ENCODE measurements at places on chromosomes 2 and 18.

GRCh38 chr2:224722770-224723169, 6.6 kb upstream of the CCDC195 start:
- DNase-seq, result no peak

DNA sequence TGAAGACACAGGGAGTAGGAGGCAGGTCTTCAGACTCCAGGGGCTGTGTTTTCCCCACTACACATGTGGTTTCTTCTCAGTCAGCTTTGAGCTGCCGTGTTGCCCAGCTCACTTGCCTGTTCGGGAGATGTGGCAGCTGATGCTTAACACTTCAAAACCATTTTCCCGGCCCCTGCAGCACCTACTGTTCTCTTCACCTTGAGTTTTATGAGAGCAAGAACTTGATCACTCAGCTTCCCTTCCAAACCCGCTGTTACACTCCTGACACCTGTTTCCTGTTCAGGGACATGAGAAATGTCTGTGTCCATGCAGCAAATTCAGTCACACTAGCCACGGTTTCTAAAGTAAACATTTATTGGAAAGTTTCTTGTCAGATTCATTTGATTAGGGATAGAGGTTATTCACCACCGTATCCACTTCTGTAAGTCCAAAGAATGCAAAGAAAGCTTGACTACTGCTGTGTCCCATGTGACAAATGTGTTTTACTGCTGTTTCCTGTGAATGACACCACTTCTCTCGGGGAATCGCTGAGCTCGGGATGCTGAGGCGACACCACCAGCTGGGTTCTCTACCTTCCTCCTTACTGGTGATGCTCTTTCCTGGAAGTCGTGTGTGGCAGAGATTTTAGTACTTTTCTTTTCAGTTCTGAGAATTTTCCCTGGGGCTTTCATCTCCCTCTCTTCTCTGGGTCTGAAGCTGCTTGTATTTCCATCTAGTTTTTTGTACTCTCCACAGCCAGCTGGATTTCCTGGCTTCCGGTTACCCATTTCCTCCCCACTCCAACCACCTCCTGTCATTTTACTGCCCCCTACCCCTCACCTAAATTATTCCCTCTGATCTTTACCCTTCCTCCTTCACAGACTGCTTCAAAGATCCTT, 91.7 kb downstream of the KLF7 start:
- no peak for DNase-seq

DNA sequence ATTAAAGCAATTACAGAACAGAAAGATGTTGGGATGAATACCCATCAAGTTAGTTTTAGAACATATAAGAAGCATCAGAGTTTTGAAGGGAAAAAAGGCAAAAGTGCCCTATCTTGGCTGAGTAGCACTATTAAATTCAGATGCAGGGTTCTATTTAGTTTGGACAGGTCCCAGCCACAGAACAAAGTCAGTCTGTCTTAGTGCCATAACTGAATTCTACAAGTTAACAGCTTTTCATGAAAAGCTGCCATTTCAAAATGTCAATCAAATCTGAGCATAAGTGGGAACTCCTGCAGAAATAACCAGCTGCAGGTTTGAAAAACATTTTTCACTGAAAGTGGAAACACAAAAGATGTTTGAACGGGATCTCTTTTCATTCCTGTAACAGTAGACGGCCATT, 160.4 kb downstream of the SRBD1 start:
- DNase-seq, result no peak

DNA sequence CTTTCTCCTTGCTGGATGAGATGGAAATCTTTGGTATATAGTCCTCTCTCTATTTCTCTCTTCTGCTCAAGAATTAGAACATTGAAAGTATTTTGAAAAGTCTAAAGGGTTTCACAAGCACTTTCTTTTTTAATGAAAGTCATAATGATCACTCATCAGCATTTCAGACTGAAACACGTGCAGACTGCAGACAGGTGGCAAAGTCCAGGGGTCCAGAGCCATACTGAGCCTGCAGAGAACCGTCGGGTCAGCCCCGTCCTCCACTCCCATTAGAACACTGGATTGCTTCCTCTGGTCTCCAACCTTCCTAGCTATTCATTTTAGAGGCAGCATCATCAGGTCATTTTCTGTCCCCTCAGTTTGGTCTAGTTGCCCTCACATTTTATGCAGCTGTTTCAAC, 3.1 kb downstream of the TMEM247 start:
- no peak for DNase-seq

DNA sequence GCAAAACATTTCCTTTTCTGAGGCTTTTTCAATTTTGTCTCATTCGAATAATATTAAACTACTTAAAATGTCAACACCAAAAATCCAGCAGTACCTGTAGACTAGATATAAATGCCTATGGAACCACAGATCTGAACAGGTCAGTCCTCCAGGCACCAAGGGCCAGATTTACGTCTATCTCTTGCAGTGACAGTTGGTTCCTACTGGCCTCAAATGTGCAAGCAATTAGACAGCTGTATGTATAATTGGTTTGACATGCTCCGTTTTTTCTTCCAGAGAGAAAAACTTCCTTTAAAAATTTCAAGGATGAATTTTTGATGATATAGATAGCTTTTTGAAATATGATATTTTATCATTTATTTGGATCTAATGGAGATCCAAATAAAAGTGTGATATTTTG, 443.8 kb upstream of the POU3F3 start:
- DNase-seq, result no peak

GRCh38 chr2:109062145-109062858, 66.7 kb upstream of the SH3RF3 start:
- no peak for DNase-seq

GRCh38 chr2:73107211-73107926, 5.4 kb downstream of the RAB11FIP5 start:
- no peak for DNase-seq

- no peak for DNase-seq
These were observed 25.4 kb upstream of the DUSP2 start for GRCh38 chr2:96170626-96171025.

DNA sequence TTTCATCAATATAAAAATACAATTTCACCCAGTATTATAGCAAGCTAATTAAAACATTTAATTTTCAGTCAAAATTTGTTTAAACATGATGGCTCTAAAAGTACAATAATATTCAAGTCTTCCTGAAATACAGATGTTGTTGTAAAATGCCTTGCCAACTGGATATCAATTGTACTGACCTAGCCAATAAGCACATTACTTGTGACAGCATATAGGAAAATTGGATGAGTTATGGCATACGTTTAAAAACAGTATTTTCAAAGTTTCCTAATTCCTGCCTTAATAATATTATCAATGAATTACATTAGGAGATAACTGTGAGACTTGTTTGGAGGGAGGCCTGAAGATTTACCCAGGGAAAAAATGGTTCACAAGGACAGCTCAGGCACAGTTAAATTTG, 336.9 kb upstream of the CDH20 start:
- DNase-seq, result no peak

- no peak for DNase-seq
These were observed 150.5 kb upstream of the XPO1 start for GRCh38 chr2:61688369-61689334.

GRCh38 chr2:173401716-173402326, 47.1 kb downstream of the CDCA7 start:
- DNase-seq, result no peak

- DNase-seq, result no peak
These were observed 25.3 kb upstream of the UBE2E3 start for GRCh38 chr2:180955101-180955500.

- no peak for DNase-seq
These were observed 255.3 kb upstream of the SALL3 start for GRCh38 chr18:78724214-78724914.

GRCh38 chr2:242075696-242076095, 206.2 kb downstream of the RTP5 start:
- DNase-seq, result no peak

DNA sequence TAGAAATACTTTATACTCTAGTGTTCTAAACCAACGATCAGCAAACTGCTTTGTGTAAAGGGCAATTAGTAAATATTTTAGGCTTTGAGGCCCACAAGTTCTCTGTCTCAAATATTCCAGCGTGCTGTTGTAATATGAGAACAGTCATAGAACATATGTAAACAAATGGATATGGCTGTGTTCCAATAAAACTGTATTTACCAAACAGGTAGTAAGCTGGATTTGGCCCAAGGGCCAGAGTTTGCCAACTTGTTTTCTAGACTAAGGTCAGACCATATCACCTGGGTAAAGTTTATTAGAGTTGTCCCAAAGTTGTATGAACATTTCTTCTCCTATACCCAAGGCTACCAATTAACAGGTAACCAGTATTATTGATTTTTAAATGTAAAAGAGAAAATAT, 303.2 kb upstream of the MC4R start:
- no peak for DNase-seq

- DNase-seq, result no peak
These were observed 67.2 kb downstream of the REV1 start for GRCh38 chr2:99422599-99422998.

DNA sequence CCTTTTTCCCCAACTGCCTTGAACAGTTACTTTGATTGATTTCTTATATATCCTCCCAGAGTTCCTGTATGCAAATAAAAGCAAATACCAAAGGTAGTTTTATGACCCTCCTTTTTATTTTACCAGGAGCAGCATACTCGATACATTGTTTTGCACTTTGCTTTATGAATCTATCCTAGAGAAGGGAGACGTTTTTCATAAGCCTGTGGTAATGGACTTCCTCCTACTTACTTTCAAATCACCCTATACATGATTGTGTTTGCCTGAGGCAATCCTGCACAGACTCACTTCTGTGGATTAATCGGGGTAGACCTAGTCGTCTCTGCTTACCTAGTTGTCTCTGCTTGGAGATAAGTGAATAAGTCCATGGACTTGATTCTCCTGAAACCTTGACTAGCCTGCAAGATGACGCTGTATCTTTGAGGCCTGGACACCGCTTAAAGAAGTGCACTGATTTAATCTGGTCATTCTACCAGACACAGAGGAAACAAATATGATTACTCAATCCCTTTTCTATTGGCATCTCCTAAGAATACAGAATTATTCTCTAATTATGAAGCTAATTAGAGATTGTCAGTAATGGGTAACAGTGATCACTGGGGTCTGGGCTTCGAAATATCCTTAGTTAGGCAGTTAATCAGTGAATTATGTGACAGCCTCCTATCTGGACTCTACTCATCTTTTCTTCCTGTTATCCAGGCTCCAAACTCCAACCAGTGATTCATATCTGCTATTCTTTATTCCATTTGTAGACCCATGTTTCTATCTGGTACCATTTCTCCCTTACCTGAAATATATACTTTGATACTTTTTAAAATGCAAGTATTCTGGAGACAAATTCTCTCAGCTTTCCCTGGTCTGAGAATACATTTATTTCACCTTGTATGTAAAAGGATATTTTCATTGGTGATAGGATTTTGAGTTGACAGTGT, 447.4 kb upstream of the TRIB2 start:
- DNase-seq, result no peak

DNA sequence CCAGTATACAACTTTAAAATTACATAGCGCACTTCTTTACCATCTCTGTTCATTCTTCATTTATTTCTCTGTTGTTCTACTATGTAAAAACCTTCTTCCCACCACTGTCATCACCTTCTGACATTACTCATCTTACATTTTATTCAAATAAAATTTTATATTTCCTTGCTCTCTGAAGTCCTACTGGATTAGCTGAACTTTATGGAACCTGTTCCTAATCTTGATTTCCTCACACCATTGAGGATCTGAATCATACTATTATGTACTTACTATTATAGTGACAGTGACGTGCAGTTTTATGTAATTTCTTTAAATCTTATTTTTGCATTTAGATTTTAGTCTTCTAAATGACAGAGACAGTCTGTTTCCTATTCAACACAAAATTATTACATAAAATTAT, 98.3 kb downstream of the DYNAP start:
- DNase-seq, result no peak

- no peak for DNase-seq
These were observed 85.7 kb upstream of the FRZB start for GRCh38 chr2:182951948-182952663.

- DNase-seq, result no peak
These were observed 12.9 kb upstream of the MC5R start for GRCh38 chr18:13810950-13811485.

GRCh38 chr2:128690431-128690830, 371.8 kb upstream of the HS6ST1 start:
- DNase-seq, result no peak

GRCh38 chr2:10300997-10301940, 1.4 kb upstream of the HPCAL1 start:
- no peak for DNase-seq

DNA sequence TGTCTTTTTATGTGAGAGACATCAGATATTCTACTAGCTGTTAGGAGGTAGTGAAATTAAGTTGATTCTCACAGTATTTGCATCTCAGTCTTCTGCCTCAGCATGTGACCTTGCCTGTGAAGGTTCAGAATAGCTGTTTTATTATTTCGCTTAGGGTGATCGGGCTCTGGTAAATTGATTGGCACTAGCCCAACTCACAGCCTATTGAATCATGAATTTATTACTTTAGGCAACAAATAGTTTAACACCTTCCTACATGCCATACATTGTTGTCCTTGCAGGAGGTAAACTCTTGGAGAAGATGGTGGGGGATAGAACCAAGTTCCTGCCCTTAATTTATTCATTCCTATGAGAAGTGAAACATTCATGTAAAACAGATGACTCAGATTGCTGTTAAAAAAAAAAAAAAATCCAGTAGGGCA, 101.9 kb downstream of the GPD2 start:
- no peak for DNase-seq

DNA sequence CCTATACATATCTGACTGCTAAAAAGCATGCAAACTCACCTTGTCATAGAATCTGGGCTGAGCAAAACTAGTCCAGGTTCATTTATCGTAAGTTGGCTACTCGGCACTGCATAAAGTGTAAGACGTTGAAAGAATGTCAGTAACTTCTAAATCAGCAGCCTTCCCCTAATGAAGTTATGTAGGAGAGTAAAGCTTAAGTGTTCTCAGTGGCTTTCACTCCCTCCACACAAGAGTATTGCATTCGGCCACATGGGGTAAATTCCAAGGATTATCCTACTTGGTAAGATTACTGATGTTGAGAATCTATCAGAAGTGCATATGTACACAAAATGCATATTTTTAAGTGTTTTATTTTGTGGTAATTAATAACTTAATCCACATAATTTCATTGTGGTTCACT, 130.1 kb downstream of the LCLAT1 start:
- DNase-seq, result no peak

DNA sequence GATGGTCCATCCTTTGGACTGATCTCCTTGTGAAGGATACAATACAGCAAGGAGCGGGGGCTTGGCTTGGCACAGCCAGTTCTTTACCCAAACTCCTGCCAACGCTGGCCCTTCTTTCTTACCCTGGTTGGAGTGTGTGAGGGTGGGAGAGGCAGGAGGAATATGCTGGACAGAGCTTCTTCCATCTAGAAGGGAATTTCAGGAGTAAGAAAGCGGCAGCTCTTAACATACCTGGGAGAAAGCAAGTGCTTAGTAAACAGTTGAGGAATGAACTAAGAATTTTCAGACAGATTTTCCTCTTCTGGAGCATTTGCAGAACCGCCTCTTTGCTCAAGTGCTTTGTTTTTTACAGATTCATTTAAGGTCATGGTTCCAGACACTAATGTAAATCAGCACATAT, 72.8 kb downstream of the NEDD4L start:
- no peak for DNase-seq

DNA sequence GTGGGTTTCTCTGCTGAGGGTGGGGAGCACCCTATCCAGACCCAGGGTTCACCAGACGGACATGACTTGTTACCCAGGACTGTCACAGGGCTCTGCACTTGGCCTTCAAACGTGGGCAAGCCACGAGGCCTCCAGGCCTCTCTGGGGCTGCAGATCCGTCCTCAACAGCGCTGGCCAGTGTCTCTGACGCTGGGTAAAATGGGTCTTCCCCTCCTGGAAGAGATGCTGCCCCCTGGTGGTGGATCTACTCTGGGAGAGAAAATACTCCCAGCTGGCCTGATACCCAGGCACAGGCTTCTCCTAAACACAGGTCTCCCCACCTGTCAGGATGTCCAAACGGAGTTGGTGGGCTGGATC, 3.7 kb downstream of the GPR17 start:
- DNase-seq, result peak; percentile 90
